ENCODE measurements at places on chromosomes 7 and 10.

DNA sequence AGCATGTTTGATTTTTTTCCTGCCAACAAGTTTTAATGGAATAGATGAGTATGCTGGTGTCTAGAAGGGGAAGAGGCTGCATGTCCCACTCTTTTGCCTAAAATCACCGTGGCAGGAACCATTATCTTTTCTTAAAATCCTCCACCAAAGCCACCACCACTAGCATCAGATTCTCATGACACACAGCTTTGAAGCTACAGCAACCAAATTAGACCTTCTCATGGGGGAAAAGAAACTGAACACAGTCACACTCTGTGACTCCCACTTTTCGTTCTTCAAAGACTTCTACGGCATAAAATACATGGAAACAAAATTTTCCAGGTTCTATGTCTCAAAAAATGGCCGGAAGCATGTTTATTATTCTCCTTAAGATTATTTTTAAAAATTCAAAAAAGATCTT is 81.8 kb downstream of the SGMS1 start:
- DNase-seq, result no peak

DNA sequence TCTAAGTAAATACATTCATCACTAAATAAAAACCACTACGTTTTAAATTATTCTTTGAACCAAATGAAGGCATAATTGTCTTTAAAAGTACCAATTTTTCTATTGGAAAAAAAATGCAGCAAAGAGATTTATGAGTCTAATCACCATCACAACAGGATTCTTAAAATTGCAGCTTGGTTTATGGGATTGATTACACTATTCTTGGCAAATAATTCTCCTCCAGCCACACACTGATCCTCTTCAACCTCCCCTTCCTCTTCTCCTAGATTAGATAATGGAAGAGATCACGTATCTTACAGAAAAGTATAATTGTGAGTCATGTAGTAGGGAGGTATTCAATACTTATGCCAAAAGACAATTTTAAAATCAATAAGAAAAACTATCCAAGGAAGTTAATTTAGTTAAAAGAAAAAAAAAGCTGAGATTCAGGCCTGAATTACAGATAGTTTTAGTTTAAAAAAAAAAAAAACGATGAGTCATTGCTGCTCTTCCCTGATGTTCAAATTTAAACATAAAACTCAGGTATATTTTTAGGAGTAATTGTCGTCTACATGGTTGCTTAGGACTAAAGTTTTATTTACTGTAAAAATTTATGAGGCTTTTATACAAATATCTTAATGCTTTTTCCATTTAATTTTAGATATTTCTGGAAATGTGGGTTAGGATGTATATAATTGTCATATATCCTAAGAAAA is 133.7 kb upstream of the CDK1 start:
- DNase-seq, result no peak

DNA sequence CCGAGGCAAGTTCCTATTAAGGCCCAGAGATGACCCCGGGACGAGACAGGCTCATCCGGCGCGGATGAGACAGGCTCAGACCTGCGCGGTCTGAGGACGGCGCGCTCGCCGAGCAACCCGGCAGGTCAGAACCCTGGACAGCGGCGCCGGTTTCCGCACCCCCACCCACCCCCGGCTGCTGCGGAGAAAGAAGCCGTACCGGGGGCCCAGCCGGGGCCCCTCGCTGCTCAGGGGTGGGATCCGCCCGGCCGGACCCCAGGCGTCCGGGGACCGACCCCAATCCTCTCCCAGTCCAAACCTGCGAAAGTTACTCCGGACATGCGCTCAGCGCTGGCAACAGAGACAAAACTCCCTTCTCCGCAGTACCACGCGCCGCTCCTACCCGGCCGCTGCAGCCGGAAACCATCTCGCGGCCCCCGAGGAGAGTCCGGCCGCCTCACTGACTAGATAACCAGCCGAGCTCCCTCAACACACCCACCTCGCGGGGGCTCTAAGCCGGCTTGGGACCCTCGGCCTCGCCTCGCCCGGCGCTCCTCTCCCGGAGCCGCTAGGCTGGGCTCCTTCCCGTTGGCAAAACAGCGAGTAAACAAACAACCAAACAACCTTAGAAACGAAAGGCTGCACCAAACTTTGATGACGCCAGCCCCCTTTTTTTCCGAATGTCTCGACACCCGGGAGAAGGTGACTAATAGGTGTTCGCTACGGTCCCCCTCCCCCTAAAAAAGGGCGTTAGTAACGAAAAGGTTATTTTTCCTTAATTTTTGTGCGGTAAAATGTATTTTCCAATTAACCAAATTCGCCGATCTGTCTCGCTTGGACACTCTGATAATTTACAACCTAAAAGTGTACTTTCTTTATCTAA is 2.3 kb upstream of the DRGX start:
- DNase-seq, result no peak

DNA sequence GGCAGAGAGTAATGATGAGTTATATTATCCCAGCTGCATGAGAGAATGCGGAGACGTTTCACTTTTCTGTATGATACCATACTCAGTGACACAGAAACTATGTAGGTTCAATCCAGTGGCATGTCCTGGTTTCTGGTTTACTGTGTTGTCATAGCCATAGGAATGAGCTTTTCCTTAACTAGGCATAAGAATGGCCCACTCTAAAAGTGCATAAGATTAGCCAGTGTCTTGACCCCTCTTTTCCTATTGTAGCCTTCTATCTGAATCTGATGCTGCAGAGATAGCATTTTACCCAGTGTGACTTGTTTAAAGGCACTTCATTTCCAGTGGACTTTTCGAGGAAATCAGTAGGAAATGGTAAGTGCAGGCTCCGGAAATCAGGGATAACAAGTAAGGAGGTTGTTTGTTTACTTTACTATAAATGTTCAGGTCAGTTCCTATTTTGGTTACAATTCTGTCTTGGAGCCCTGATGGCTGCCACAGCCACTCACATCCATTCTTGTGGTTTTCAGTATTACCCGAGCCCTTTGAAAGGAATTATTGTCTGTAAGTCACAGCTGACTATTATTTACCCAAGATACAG is 70.5 kb downstream of the SEMA3A start:
- no peak for DNase-seq

GRCh38 chr10:42795701-42796100 is 13.1 kb downstream of the BMS1 start:
- no peak for DNase-seq
